SJSA1 (cell line): ENCODE measurements at places on chromosomes 11 and 22. TPM values are rescaled to one million over a fixed set of nuclear protein-coding genes. Genes with fewer than 3 reads are reported as not detected.

Gene FGF19
- total RNA-seq = 3.0 and 10.3 TPM in 2 replicates

Gene ATG13
- total RNA-seq = 44.4 and 44.9 TPM in 2 replicates

Gene DGKZ
- total RNA-seq = 43.7 and 47.6 TPM in 2 replicates

Gene NUDT8
- 7.4 and 14.0 TPM in 2 replicates for total RNA-seq

Gene OLFML1
- total RNA-seq = 0.09 and 1.1 TPM in 2 replicates

Gene BTBD18
- total RNA-seq = not detected in 2 replicates

Gene PHOX2A
- total RNA-seq = not detected in 2 replicates

Gene KRTAP5-8
- total RNA-seq = not detected in 2 replicates

Gene HDAC10
- total RNA-seq = 15.4 and 30.4 TPM in 2 replicates

Gene MS4A6A
- not detected in 2 replicates for total RNA-seq

Gene CYB5R3
- total RNA-seq = 91.3 and 149 TPM in 2 replicates

Gene ACR
- total RNA-seq = not detected in 2 replicates

Gene GCAT
- total RNA-seq = 54.7 and 60.9 TPM in 2 replicates

Gene BTG4
- 2.4 TPM in 1 of 2 replicates, not detected in the other for total RNA-seq

Gene APOA1
- total RNA-seq = 0.72 TPM in 1 of 2 replicates, not detected in the other

Gene C11orf52
- total RNA-seq = not detected in 2 replicates

Gene MMP10
- total RNA-seq = 0.63 TPM in 1 of 2 replicates, not detected in the other
